ENCODE measurements at places on chromosomes 4 and X.

- no peak for DNase-seq
These were observed at the start of gene MXD4 for GRCh38 chr4:2261853-2262144. Gene MXD4 (minus strand): TSS chr4:2262109. CDS start chr4:2261980, 129 bp downstream.

DNA sequence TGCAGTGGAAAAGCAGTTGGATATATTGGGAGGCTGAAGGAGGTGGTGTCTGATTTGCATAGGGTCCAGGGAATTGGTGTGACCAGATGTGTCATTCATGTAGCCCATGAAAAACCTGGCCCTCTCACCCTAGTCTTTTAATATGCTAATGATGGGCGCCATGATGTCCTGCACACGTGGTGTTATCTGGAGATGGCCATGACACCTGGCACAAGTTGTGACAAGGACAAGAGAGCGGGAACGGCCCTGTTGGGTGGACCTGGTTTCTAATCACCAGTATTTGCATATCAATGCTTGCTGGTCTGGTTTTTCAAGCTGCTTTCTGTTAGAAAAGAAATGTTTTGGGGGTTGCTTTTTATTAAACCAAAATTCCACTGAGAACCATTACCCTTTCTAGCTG, 87.4 kb downstream of the ZXDA start:
- no peak for DNase-seq

GRCh38 chr4:113534711-113535110, 226.8 kb downstream of the CAMK2D start:
- no peak for DNase-seq

DNA sequence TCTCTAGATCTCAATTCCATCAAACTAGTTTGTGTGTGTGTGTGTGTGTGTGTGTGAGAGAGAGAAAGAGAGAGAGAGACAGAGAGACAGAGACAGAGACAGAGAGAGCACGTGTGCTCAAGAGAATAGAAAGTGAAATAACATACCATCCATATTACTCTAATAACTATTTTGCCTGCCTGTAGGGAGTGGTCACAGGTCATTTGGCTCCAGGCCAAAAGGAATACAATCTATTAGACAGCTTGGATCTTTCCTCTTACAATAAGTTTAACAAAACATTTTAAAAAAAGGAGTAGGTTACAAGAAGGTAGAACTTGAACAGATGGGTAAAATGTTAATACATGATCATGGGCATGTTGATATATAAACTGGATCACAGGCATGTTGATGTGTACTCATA, 76.2 kb downstream of the COL4A6 start:
- DNase-seq, result no peak

- no peak for DNase-seq
These were observed 12.1 kb upstream of the MAGEA11 start for GRCh38 chrX:149699761-149700160.

- DNase-seq, result no peak
These were observed 171.4 kb downstream of the ASB9 start for GRCh38 chrX:15098505-15098904.

DNA sequence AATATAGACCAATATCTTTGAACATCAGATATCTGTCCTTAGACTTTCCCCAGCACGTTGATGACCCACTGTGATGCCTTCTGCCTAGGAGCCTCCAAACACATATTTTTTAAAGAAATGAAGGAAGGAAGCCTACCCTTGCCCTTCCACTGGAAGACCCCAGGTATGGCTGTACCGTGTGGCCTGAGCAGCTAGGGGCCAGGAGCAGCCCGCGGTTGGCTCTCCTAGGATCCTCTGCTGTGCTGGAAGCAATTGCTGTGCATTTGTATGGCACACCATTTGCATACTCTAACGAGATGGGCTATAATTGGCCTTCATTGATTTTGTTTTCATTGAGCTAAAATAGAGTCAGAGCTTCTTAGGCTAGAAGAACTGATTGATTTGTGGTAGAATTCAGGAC, 128.8 kb downstream of the GPAT3 start:
- DNase-seq, result no peak

Measured in activated CD4-positive, alpha-beta T cell treated with anti-CD3 and anti-CD28 coated beads, Interleukin-2, amount 50 U/mL, for 48 hours (primary cell).